ENCODE measurements at places on chromosomes 3 and 15.

GRCh38 chr15:41292521-41292920 is 39.9 kb downstream of the OIP5 start:
- DNase-seq: no peak

GRCh38 chr3:60076331-60076730 is 1026.5 kb upstream of the CFAP20DC start:
- DNase-seq: no peak

DNA sequence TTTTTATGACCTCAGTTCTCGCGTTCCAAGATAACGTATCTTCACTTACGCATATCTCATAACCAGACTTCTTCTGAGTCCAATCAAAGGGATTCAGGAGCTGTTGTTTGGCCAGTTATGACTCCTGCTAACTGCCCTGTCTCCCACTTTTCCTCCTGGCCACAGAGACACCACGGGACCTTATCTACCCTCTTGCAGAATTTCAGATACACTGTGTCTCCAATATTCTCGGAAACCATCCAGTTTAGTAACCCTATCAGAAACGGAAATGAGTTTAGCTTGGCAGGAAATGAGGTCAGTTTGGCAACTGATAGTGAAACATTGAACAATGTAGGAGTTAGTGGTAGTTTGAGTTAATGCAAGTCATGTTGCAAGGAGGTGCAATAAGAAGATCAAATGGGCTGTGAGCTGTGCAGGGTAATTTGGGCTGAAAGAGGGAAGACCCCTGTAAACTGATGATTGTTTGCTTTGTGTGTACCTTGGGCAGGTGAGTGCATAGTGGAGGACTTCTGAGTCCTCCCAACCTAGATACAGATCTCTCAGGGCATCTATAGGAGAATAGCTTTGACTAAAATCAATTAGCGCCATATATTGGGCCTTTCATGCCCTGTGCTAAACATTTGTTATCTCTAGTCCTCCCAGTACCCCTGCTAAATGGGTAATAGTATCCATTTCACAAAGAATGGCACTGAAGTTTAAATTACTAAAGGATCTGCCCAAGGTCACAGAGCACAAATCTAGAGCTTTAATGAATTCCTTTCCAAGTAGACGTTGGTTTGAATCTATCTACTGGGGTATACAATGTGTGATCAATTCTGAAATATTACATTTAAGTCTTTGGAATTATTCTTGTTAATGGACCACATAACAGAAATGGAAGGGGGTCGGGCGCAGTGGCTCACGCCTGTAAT is 41.3 kb upstream of the PIK3CB start:
- no peak for DNase-seq

DNA sequence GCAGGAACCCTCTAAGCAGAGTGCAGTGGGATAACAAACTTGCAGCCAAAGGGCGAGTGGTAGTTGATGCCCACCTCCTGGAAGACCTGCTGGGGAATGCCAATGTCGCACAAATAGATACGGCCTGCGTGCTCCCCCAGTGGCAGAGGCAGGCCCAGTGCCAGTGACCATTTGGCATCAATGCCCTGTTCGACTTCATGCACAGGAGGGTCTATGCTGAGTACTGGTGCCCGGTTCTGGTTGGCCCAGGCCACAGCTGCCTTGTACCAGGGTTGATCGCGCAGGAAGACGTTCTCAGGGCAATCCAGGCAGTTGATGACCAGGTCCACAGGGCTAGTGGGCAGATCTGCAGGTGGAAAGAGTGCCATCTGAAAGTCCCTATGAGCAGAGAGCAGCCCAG is 17.0 kb downstream of the CLK3 start:
- DNase-seq: no peak

- no peak for DNase-seq
These were observed 10.4 kb downstream of the FAH start for GRCh38 chr15:80163217-80163616.

GRCh38 chr15:97840501-97840900 is 120.0 kb upstream of the ARRDC4 start:
- no peak for DNase-seq

- no peak for DNase-seq
These were observed 4.3 kb downstream of the ZNF860 start for GRCh38 chr3:31985831-31986230.

- DNase-seq: no peak
These were observed 231.5 kb upstream of the SETMAR start for GRCh38 chr3:4071481-4072184.

DNA sequence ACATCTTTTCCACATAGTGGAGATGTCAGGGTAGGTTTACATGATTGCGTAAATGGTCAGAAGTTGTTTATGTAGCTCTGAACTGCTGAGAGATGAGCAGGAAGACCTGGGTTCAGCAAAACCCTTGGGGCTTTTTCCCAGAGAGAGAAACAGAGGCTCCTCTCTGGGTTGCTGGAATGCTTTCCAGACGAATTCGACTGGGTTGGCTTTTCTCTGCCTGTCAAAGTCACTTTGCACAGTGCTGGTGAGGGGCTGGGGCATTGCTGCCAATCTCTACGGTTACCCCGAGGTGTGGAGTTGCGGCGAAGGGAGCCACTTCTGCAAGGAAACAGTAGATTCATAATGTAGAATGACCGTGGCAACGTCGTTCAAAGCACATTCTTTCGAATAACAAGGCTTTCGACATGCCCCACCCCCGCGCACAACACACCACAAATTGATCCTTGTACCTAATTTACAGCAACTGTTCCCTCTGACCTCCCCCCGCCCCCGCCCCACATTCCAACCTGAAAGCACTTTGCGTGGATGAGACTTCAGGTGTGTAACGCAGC is 950 bp upstream of the CNTN4 start:
- DNase-seq: no peak
